Right lung (tissue), 10 donors: ENCODE measurements at places on chromosomes 7 and 10. TPM values are rescaled to one million over a fixed set of nuclear protein-coding genes. Genes with fewer than 3 reads are reported as not detected.

- no peak for DNase-seq
These were observed 177.5 kb downstream of the RAPGEF5 start for GRCh38 chr7:22179442-22179879.

DNA sequence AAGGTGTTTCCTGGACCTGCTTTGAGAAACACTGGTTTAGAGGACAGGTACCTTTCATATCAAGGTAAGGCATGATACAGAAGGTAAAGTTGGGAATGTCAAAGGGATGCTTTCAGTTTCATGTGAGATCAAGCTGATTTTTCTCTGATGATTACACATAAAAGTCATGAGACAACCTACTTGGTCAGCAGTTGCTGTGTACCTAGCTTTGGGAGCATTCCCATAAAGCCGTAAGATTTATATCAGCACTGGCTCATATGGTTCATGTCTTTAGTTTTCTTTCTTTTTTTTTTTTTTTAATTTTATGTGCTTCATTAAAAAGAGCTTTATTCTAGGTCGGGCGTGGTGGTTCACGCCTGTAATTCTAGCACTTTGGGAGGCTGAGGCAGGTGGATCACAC is 265.3 kb upstream of the LRGUK start:
- no peak for DNase-seq

- DNase-seq: no peak
These were observed 568.8 kb downstream of the POM121L12 start for GRCh38 chr7:53604201-53604600.

DNA sequence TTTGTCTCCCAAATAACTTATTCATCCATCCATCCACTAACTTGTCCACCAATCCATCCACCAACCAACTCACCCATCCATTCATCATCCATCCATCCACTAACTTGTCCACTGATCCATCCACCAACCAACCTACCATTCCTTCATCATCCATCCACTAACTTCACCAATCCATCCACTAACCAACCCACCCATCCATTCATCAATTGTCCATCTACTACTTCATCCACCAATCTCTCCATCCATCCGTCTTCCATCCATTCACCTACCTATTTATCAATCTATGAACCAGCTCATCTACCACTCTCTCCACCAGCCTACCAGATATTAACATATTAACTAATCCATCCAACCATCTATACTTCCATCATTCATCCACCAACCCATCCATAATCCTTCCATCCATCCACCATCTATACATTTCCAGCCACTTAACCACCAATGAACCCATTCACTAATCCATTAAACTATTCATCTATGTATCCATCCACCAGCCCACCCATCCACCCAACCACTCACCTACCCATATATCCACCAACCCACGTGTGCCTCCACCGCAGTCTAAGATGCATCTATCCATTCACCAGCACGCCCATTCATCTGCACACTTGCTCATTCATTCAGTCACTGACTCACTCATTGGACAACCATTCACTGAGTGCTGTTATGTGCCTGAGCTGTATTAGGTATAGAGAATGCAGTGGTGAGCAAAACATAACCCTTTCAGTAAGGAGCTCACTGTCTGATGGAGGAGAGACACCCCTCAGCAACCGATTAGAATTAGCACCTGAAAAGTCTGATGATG is 19.8 kb upstream of the TBL2 start:
- DNase-seq: no peak

GRCh38 chr7:5083311-5083711 is 37.7 kb downstream of the RBAK start:
- peak; percentile 82 for DNase-seq

DNA sequence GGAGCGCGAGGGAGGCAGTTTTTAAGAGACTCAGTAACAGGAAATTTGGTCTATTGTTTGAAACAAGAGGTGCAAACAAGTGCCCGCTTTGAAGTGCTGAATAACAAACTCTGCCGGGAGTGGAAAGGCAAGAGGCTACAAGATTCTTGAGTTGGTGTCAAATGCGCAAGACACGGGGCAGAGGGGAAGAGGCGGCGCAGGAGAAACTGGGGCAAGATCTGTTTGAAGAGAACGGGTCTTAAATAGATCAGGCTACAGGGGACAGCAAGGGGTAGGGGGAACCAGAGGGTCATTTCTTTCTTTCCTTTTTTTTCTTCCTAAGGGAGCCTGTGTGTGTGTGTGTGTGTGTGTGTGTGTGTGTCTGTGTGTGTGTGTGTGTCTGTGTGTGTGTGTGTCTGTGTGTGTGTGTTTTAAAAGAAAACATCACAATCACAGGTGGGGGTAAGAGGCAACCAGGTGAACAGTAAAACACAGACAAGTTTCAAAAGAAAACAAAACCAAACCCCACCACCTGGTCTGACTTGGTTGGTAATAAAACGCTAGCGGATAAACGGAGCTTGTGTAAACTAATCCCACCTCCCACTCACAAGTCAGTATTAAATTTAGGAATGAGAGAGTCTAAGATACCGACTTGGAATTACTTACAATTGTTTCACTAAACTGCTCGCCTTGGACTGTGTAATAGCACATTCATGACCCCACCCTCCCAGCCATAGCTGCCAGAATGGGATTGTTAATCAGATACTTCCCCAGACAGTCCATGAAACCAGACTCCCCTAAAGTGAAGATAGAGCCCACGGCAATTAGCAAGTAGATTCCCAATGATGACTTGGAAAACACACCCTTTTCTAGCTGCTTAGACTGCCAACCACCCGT is 13.1 kb upstream of the CUX1 start:
- no peak for DNase-seq

- no peak for DNase-seq
These were observed 3.6 kb downstream of the CAMK2B start for GRCh38 chr7:44321796-44322195.

- DNase-seq: no peak
These were observed 390.3 kb downstream of the KCNMA1 start for GRCh38 chr10:77247031-77247990.

GRCh38 chr10:12471135-12471534 is 121.8 kb downstream of the CAMK1D start:
- DNase-seq: no peak

GRCh38 chr10:130510755-130511154 is 374.6 kb downstream of the GLRX3 start:
- DNase-seq: no peak

DNA sequence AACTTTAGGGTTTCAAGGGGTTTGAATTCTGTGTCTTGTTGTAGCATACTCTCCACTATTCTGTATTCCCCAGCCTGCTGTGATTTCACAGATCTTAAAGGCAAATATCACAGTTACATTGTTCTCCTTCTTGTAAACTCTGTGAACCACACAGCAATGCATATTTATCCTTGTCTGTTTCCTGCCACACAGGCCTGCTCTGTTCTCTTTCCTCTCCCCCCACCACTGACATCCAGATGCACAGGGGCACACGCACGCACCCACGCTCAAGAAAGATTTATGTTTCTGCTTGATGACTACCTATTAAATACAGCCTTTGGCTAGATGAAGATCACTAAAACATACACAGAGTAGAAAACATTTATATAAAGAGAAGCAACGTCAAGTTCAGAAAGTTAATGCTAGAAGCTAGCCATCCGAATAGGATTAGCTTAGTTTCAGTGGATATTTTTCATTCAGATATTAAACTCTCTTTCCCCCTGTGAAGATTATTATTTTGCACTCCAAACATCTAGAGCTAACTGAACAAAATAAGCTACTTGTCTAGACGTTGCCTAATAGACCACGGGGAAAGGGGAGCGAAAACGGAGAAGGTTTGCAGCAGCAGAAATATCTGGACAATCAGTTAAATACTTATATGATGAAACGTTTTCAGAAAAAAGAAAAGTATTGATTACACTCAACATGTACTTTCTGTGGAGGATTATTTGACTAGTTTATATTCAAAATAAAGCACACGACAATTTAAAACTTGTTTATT is 193.1 kb upstream of the SEMA3C start:
- DNase-seq: no peak

GRCh38 chr7:17042211-17042610 is 160.4 kb upstream of the AGR3 start:
- DNase-seq: no peak

- DNase-seq: no peak
These were observed 38.5 kb downstream of the FAM149B1 start for GRCh38 chr10:73206385-73206784.

DNA sequence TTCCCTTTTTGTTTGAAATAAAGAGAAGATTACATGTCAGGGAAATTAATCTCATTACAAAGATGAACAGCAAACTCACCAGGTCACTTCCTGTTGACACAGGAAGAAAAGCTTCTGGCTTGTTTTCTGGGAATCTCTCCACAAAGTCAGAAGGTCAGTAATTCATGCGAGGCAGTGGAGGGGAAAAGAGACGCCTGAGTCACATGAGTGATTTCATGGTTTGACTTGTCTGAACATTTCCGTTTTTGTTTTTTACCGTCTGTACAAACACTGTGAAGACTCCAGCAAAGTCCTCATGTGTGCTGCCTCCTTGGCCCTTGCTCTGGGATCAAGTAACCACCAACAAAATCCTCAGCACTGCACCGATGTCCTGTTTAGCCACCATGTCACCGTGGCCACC is 2.5 kb upstream of the HABP2 start:
- no peak for DNase-seq

GRCh38 chr7:136389933-136390332 is 412.8 kb upstream of the MTPN start:
- no peak for DNase-seq

- DNase-seq: no peak
These were observed 10.4 kb downstream of the FFAR4 start for GRCh38 chr10:93576888-93577287.

- DNase-seq: no peak
These were observed 43.9 kb downstream of the IFIT5 start for GRCh38 chr10:89458291-89458690.

- DNase-seq: no peak
These were observed 350.0 kb downstream of the PLXDC2 start for GRCh38 chr10:20166096-20166675.

GRCh38 chr7:155983176-155983815 is 171.0 kb upstream of the SHH start:
- DNase-seq: no peak

DNA sequence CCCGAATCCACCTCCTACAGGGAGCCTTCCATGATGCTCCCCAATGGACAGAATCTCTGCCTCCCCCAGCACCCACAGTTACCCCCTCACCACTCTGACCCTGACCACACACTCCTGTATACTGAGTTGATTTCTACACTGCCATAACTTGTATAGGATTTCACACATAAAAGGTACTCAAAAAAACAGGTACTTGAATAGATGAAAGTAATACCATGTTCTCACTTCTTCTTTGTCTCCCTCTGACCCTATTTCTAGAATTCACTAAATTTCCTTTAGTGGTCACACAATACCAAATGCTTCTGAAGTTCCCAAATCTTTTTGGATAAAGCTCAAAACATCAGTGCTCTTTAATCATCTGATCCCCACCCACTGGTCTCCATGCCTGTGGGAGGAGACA is 45.4 kb downstream of the HSPA12A start:
- no peak for DNase-seq

GRCh38 chr7:43198599-43199090 is 86.2 kb downstream of the HECW1 start:
- DNase-seq: no peak

DNA sequence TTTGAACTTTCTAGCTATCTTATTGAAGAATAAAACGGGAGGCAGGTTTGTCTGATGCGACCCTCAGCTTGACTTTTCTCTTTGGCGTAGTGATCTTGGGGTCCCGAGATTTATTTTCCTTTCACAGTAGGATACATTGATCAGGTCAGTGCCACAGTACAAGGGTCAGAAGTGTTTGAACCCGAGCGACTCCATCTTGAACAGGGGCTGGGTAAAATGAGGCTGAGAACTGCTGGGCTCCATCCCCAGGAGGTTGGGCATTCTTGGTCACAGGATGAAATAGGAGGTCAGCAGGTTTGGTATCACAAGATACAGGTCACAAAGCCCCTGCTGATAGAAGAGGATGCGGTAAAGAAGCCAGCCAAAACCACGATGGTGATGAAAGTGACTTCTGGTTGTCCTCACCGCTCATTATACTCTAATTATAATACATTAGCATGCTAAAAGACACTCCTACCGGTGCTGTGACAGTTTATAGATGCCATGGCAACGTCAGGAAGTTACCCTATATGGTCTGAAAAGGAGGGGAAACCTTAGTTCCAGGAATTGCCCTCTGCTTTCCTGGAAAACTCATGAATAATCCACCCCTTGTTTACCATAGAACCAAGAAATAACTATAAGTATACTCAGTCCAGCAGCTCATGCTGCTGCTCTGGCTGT is 3.0 kb upstream of the TECPR1 start:
- no peak for DNase-seq

DNA sequence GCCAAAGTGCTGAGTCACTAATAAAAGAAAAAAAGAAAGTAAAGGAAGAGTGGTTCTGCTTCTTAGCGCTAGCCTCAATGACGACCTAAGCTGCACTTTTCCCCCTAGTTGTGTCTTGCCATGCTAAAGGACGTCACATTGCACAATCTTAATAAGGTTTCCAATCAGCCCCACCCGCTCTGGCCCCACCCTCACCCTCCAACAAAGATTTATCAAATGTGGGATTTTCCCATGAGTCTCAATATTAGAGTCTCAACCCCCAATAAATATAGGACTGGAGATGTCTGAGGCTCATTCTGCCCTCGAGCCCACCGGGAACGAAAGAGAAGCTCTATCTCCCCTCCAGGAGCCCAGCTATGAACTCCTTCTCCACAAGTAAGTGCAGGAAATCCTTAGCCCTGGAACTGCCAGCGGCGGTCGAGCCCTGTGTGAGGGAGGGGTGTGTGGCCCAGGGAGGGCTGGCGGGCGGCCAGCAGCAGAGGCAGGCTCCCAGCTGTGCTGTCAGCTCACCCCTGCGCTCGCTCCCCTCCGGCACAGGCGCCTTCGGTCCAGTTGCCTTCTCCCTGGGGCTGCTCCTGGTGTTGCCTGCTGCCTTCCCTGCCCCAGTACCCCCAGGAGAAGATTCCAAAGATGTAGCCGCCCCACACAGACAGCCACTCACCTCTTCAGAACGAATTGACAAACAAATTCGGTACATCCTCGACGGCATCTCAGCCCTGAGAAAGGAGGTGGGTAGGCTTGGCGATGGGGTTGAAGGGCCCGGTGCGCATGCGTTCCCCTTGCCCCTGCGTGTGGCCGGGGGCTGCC is at the start of gene IL6:
Gene IL6, plus strand, starts transcription at position 294 of the 807 bp plus-strand sequence. Its CDS starts 63 bp downstream, at position 357.
- DNase-seq: peak; percentile 86

ADCY1 gene
- polyA plus RNA-seq: 2.3 TPM

CPED1 gene
- polyA plus RNA-seq: 25.8 TPM

HYAL4 gene
- polyA plus RNA-seq: 0.04 TPM

ALOX5 gene
- 1.8 TPM for polyA plus RNA-seq

ZNF679 gene
- polyA plus RNA-seq: not detected

AGBL3 gene
- polyA plus RNA-seq: 16.0 TPM

C10orf95 gene
- polyA plus RNA-seq: 1.6 TPM

SYCE1 gene
- polyA plus RNA-seq: not detected

RBP3 gene
- polyA plus RNA-seq: 0.07 TPM

ZMIZ2 gene
- 70.7 TPM for polyA plus RNA-seq
